ENCODE measurements at places on chromosomes 7 and 10.
A peak's percentile ranks its signal among the peaks of the same experiment; 100 is the strongest.

DNA sequence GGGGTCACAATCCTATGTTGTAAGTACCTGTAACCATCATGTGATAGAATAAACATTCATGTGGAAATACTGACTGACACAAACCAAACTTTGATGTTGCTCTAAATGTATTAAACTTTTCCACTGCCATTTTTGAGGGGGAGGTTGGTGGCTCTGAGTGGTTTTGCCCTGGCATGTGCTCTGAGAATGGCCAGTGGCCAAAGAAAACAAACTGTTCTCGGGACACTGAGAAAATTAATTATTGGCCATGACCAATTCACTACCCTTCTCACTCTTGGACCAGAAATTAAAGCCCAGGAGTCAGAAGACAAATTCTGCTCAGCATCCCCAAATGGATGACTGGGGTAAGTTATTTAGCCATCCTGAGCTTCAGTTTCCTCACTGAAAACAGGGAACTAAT lies 195.9 kb downstream of the XPNPEP1 start:
- no peak for DNase-seq

DNA sequence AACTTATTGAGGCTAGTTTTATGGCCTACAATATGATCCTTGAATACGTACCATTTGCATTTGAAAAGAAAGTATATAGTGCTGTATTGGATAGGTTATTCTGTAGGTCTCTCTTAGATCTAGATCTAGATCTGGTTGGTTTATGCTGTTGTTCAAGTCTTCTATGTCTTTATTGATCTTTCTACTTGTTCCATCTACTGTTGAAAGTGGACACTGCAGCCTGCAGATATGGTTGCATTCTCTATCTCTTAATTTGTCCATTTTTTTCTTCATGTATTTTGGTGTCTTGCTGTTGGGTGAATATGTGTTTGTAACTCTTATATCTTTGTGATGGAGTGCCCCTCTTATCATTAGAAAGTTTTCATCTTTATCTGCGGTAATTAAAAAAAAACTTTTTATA lies 139.4 kb upstream of the PCDH15 start:
- DNase-seq = no peak

- no peak for DNase-seq
Measured at GRCh38 chr7:151764056-151764920, 112.6 kb downstream of the PRKAG2 start.

DNA sequence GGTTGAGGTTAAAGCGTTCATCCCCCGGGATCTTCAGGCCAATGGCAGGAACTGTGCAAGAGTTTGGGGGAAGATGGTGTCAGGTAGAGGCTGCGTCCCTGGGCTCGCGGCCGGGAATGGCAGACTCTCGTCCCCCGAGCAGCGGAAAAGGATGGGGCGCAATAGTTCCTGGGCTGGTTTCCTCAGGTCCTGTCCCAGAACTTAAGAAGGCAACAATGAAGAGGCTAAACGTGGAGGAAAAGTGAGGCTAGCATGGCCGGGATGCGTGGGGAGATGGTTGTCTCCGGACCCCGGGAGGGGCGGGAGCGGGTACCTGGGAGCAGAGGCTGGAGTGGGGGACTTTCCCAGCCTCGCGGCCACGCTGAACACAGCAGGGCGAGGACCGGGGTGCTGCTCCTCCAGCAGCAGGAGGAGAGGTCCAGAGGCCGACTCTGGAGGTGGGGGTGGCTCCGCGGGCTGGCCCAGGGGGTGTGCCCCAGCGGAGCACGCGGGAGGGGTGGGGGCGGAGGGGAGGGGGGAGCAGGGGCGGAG lies 882 bp downstream of the IRF5 start:
- DNase-seq = peak; percentile 51

- DNase-seq = no peak
Measured at GRCh38 chr7:32496052-32496813, 944 bp downstream of the AVL9 start.

DNA sequence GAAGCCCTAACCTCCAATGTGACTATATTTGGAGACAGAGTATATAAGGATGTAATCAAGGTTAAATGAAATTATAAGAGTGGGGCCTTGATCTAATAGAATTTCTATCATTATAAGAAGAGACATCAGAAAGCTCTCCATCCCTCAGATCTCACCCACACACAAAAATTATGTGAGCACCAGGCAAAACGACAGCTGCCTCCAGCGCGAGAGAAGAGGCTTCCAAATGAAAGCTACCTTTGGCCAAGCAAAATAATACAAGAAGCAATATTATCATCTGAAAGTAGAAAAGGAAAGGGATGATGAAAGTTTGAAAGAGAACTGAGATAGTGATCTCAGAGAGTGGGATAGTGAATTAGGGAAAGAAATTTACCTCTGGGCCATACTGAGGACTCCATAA lies 1192.5 kb downstream of the NXPH1 start:
- no peak for DNase-seq

DNA sequence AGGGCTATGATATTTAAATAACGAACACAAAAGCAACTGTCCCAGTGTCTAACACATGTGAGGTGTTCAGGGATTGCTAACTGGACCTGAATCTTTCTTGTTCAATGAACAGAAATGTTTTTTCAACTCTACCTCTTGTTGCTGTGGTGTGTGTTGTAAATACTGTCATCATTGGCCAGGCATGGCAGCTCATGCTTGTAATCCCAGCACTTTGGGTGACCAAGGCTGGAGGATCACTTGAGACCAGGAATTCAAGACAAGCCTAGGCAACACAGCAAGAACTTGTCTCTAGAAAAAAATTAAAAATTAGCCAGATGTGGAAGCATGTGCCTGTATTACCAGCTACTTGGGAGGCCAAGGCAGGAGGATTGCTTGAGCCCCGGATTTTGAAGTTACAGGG lies 1250.9 kb downstream of the TYW1 start:
- no peak for DNase-seq

DNA sequence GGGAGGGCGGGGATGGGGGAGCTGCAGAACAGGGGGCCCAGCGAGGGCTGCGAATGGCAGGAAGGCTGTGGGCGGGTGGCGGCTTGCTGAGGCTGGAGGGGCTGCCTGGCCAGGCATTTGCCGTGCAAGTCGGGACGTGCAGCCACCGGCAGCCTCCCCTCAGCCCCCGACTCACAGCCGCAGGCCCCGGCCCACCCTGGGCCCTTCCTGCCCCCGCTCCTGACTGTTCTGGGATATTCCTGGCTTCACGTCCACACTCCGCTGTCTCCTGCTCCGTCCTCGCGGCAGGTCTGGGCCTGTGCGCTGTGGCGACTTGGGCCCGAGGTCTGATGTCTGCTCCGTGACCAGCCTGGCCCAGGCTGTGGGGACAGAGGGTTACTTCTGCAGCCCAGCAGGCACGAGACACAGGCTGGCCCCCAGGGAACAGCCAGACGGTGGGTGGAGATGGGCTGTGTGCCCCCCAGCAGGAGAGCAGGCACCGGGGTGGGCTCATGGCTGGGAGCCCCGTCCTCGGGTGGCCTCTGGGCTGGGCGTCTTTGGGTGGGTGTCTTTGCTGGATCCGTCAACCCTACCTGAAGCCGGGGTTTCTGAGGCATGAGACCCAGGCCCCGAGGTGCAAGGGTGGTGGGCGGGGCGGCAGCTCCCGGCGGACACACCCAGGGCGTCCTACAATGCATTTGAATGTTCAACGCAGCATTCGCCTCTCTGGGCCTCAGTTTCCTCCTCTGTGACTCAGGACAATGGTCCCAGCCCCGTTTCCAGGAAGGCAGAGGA lies 86.5 kb downstream of the FOXL3 start:
- no peak for DNase-seq

DNA sequence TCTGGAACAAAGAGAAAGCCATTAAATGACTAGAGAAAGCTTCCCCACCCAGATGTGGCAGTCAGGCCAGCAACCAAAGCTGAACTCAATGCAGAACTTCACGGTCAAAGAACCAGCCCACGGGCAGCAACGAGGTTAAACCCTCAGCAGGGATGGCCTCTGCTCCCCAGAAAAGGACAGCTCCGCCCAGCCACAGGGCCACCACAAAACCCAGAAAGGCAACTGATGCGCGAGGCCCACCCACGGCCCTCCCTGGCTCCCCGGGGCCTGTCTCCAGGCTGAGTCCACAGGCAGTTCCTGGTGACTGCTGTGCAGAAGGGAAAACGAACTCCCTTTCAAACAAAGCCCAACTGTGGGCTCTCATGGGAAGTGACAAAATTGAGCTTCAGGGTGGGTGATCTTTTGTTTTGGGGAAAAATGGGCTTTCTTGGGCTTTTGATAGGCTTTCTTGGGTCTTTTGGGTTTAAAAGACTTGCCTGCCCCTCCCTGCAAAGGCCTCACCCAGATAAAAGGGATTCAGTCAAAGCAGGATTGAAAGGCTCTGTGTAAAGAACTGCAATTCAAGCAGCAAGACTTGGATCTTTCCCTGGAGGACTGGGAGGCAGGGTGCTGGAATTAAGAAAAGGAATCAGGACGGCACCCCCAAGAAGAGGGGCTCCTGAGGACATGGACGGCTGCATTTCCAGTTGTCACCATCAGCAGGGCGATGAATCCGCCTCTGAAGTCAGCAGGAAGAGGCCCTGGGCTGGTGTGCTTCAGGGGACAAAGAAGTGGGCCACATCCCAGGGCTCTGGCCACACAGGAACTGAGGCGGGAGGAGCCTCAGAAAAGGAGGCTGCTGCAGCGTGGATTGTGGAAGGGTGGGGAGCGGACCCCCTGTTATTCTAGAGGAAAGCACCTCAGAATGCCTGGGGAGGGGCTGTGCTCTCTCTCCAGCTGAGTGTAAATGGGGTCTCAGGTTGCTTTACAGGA lies 209.9 kb downstream of the USP6NL start:
- peak; percentile 10 for DNase-seq

DNA sequence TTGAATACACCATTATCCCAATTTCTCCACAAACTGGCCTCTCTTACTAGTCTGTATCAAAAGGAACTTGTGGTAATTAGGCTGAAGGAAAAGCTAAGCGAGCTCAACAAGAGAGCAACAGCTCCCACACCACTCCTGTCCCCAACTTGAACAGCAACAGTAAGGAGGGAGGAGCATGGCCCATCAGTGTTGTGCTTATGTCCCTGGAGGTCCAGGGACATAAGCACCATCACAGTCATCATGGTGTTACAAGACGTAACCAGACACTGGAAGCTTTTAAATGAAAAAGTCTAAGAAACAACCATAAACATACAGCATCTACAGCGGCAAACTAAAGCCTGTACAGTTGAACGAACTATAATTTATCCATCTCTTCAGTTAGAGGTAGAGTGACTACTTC lies 989 bp downstream of the ERLIN1 start:
- peak; percentile 21 for DNase-seq

DNA sequence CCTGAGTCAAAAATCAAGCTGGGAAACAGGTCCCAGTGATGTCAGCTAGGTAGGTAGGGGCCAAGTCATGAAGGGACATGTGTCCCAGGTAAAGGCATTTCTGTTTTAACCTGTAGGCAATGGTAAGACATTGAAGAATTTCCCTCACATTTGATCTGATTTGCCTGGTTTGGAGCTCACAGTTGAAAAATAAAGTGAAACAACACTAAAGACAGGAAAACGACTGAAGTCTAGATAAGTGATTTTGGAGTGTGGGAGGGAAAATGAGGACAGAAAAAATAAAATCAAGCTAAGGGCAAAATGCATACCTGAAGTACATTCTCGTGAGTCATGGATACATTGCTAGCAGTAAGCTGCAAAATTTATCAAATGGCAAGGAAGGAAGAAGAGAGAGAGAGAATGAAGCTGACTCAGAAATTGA lies 169.9 kb downstream of the SKIDA1 start:
- DNase-seq = no peak

DNA sequence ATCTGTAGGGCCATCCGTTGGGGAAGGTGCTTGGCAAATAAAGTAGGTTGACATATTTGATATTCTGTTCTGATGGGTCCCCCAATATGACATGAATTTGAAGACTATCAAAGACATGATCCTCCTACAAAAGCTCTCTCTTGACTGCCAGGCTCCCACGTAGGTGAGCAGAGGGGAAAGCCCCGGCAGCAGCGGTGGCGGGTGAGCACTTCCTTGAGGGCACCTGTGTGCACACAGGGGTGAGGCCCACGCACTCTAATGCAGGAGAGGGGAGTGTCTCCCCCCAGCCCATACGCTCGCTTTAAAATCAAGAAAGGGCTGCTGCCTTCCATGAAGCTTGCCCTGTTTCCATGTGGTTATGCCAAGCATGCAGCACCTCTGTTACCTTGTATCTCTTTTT lies 100.4 kb downstream of the TAX1BP1 start:
- DNase-seq = no peak

DNA sequence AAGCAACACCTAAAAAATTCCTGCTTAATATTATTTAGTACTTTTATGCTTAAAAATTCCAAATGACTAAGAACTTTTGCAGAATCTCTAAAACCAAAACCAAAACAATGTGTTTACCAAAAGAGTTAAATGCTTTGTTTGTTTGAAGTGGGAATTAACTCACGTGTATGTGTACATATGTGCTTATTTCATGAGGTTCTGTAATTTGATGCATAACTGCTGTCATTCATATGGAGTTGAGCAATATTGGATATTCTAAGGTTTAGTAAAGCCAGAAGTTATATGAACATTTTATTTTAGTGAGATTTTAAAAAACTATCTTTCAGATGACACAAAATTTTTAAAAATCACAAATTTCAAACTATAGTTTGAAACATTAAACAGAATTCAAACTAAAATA lies 157.1 kb downstream of the PIP4K2A start:
- DNase-seq = no peak

GRCh38 chr7:148878317-148878716 lies 5.8 kb downstream of the EZH2 start:
- no peak for DNase-seq

Measured in suppressor macrophage (primary cell).